ENCODE measurements at places on chromosomes 4 and X.

DNA sequence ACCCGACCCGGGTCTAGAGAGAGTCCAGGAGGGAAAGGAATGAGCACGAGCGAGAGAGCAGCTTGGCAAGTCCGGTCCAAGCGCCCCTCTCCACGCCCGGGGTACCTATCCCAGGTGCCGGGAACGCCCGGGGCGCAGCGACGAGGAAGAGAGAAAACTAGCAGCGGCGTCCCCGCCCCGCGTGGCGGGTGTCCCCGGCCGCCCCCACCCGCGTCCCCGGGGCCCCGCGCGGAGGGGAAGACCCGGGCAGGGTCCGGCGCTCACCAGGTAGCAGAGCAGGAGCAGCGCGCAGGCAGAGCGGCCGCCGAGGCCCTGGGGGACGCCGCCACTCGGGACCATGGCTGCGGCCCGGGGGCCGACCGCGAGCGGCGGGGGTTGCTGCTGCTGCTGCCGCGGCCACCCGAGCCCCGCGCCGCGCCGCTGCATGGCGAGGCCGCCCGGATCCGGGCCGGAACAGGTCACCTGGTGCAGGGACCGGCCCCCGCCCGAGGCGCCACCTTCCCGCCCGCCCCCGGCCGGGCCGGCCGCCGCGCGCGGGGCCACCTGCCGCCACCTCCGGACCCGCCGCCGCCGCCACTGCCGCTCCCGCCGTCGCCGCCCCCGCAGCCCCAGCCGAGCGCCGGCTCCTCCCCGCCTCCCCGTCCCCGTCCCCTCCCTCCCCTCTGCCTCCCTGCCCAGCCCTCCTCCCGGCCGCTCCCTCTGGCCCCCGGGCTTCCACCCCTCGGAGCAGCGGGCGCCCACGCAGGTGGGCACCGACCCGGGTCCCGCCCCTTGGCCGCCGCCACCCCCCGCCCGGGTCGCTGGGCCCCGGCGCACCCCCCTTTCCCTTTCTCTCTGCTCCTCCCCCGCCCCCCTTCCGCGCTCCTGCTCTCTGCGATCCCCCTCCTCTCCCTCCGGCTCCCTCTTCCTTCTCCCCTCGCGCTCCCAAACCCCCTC, at the start of gene SEL1L3:
SEL1L3 (minus strand) TSS at position 578 of the 936 bp plus-strand sequence; CDS start at position 426, 152 bp downstream.
- DNase-seq: peak; percentile 59

DNA sequence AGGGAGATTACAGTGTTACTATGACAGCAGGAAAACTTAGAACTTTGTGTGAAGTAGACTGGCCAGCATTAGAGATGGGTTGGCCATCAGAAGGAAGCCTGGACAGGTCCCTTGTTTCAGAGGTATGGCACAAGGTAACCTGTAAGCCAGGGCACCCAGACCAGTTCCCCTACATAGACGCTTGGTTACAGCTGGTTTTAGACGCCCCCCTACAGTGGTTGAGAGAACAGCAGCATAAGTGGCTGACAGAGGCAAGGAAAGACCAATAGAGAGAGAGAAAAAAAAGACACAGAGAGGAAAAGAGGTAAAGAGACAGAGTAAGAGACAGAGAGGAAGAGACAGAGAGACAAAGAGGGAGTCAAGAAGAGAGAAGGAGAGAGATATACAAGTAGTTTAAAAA, 144.5 kb downstream of the GC start:
- DNase-seq: no peak

DNA sequence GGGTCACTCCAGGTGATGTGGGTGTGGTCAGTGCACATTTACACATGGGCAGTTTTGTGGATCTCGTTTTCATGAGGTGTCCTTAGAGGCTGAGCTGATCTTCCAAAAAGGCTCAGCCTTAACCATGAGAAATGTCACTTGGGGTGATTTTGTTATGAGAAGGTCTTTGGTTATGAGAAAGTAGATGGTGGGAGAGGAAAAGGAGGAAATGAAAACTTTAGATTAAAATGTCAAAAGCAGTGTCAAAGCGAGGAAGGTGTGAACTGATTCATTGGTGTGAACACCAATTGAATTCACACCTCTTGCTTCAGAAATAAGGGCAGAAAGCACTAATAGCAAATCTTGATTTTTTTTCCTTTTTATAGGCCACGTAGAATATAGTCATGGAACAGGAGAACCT, 100.2 kb upstream of the ANXA3 start:
- no peak for DNase-seq

GRCh38 chrX:25275159-25275558, 259.4 kb upstream of the ARX start:
- DNase-seq: no peak

DNA sequence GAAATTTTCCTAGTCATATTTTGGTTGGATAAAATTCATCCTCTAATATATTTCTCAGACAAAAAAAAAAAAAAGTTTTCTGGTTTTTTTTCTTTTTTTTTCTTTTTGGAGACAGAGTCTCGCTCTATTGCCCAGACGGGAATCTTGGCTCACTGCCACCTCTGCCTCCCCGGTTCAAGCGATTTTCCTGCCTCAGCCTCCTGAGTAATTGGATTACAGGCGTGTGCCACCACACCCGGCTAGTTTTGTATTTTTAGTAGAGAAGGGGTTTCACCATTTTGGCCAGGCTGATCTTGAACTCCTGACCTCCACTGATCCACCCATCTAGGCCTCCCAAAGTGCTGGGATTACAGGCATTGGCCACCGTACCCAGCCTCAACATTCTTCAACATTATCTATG, 432.7 kb upstream of the PABPC4L start:
- DNase-seq: no peak

- no peak for DNase-seq
Observed at GRCh38 chr4:159098482-159099127, 4.3 kb upstream of the RAPGEF2 start.

GRCh38 chr4:102318526-102318925, 26.8 kb downstream of the SLC39A8 start:
- DNase-seq: no peak

GRCh38 chrX:46260499-46260898, 284.7 kb downstream of the ZNF674 start:
- no peak for DNase-seq

GRCh38 chr4:94714365-94715160, 43.2 kb upstream of the BMPR1B start:
- DNase-seq: no peak

- DNase-seq: peak; percentile 57
Observed at GRCh38 chrX:41275661-41276609, 58.0 kb upstream of the DDX3X start.

- DNase-seq: no peak
Observed at GRCh38 chr4:128285085-128285997, 2.3 kb downstream of the PGRMC2 start.

DNA sequence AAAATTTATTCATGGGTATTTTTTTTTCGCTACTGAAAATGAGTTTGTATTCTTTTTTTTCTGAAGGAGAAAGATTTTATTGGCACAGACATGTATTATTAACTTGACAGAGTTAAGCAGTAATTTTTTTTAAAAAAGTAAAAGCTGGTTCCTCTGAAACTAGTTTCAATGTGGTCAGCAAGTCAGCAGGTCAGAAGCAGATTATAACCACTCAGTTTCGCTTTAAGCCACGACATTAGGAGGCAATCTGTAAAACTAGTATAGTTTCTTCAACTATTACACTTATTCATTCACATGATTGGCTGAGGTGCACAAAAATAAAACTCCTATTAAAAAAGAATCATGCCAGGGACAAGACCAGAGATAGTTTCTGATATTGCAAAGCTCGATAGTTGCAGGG, 714.2 kb upstream of the PCDH7 start:
- DNase-seq: no peak

DNA sequence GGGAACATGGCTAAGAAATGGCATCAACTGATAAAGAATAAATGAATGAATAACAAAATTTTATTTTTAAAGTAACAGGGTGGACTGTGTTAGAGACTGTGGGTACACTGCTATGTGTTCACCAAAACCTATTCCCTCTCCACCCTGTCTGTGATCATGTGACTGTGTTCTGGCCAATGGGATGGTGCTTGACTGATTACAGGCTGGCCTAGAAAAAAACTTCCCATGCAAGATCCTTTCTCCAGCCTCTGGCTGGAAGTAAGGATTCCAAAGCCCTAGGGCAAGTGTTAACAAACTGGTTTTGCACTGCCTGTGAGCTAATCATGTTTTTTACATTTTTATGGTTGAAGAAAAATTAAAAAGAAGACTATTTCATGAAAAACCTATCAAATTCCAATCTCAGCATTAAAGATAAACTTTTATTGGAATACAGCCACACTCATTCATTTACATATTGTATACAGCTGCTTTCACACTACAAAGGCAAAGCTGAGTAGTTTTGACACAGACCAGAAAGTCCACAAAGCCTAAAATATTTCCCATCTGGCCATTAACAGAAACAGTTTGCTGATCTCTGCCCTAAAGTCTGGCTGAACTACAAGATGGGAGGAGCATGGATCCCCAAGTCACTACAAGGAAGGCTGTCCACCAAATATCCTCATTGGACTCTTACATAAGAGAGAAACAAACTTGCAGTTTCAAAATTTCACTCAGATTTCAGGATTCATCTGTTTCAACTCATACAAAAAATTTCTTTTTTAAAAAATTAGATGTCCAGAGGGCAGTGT, 133.2 kb downstream of the ARHGAP6 start:
- DNase-seq: no peak

- DNase-seq: no peak
Observed at GRCh38 chr4:54539500-54540029, 118.2 kb upstream of the KIT start.

GRCh38 chrX:95911062-95911461, 773.6 kb upstream of the DIAPH2 start:
- DNase-seq: no peak

DNA sequence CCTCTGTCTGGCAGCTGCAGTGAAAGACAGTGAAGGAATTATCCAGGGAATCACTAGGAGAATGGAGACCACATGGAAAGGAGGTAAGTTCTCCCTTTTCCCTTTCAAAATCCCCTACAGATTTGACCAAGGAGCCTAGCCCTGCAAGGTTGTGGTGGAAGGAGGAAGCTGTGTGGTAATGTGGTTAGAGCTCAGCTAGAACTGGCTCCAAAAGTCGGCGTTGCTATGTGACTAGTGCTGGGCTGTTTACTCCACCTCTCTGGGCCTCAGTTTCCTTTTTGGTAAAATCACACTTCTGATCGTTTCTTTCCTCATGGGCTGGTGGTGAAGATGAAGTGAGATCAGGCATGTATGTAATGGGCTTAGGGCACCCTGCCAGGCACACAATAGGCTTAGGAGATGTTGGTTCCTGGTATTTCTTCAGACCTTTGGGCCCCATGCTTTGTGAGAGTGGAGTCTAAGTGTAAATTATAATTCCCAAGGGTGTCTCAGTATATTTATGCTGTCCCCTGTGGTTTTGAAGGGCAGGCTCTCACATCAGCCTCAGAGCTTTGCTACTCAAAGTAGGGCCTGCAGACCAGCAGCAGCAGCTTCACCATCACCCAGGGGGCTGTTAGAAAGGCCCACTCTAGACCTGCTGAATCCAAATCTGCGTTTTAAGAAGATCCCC, 183.7 kb upstream of the BCOR start:
- DNase-seq: peak; percentile 47

GRCh38 chr4:55082756-55083155, 42.6 kb downstream of the KDR start:
- DNase-seq: no peak

DNA sequence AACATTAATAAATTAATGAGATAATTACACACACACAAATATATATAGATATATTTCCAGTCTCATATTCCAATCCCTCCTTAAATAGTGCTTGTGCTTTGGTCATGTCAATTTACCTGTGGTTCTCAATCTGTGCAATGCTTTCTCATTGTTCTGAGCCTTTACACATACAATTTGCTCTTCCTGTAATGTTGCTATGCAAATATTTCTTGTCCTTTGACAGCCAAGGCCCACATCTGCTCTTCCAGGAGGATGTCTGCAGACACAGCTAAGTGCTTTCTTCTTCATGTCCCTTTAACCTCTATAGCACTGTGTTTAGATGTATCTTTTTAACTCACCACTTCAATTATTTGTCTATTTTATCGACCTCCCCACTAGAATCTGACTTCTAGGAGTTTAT, 67.3 kb upstream of the RAPGEF2 start:
- no peak for DNase-seq

GRCh38 chr4:90544532-90545045, 417.4 kb downstream of the CCSER1 start:
- no peak for DNase-seq

DNA sequence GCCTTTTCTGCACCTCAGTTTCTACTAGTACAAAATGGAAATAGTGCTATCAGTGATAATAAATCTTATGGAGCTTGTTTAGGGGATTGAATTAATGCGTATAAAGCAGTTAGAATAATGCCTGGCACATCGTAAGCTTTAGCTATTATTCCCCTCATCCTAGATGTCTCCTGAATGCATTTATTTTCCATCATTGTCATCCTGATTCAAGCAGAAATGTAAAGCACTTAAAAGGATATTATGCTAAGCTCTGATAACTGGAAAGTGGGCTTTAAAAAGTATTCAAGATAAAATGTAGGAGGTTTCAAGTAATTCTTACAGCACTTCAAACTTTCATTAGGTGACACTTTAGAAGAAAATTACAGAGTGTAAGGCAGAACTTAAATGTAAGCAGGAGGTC, 178.7 kb downstream of the RBM46 start:
- no peak for DNase-seq

GRCh38 chr4:2292646-2293108, 30.8 kb upstream of the MXD4 start:
- no peak for DNase-seq

DNA sequence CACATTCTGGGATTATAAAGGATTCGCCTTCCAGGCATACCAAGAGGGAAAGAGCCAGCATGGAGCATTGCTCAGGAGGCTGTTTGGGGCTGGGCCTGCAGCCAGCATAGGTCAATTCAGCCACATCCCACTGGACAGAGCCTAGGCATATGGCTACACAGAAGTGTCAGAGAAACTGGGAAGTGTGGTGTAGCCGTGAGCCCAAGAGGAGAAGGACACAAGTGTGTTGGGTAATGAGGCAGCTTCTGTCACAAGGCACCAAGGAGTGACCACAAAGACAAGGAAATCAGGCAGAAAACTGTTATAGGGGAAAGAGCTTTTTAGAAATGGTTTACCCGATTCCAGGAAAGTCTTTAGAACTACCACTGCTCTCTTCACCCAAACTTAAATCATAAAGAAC, 178.6 kb upstream of the TBL1X start:
- no peak for DNase-seq

GRCh38 chr4:124066595-124066994, 645.9 kb downstream of the ANKRD50 start:
- no peak for DNase-seq

Data from CD4-positive, alpha-beta T cell treated with Interleukin-12 subunit alpha and Interleukin-12 subunit beta, for 1 hour (primary cell).